ENCODE measurements at places on chromosomes 7 and 10.
A peak's percentile ranks its signal among the peaks of the same experiment; 100 is the strongest.

DNA sequence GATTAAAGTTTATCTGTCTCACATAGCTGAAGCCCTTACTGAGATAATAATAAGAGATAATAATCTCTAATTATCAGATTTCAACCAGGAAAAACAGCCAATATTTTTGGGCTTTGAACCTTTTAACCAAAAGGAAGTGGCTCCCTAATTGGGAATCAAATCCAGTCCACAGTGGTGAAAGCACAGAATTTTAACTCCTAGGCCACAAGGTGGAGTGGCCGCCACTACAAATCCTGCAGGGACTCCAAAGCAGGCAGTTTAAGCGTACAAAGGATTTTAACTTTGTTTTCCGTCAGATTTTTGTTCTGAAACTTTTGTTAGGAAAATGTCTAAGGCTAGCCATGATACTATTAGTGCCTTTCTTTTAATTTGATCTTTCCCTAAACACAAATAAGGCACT lies 99.6 kb upstream of the CCNY start:
- no peak for DNase-seq

DNA sequence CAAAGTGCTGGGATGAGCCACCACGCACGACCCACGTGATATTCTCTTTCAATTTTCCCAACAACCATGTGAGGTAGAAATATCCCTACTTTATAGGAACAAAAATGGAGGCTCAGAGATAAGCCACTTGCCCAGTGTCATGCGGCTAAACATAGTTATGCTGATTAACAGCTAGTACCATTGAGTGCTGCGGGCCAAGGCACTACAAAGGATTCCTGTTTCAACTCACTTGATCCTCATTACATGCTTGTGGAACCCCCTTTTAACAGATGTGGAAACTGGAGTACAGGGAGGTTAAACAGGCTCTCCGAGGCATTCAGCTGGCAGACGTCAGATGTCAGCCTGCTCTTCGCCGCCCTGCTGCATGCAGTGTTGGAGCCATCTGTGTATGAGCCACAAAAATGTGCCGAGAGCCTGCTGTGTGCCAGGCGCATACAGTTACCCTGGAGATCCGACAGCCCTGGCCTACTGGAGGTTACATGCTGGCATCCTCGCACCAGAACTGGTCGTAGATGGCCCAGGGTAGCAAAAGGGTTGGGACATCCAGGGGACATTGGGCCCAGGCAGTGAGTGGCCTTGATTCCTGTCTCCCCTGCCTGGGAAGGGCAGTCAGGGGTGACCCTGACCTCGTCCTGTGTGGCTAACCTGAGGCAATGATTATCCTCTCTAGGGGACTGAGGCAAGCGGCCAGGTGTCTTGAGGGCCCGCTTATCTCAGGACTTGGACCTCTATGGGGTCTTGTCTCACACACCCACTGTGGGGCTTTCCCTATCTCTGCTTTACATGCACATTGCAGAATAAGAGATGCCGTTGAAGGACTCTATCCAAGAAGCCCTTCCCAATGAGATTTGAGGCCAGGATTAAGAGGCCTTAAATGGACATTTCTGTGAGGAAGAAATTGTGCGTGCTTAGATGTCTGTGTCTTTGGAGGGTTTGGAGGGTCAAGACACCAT lies 18.5 kb upstream of the SRGN start:
- DNase-seq, result no peak

- no peak for DNase-seq
These were observed 9.0 kb downstream of the EMX2 start for GRCh38 chr10:117551330-117552155.

DNA sequence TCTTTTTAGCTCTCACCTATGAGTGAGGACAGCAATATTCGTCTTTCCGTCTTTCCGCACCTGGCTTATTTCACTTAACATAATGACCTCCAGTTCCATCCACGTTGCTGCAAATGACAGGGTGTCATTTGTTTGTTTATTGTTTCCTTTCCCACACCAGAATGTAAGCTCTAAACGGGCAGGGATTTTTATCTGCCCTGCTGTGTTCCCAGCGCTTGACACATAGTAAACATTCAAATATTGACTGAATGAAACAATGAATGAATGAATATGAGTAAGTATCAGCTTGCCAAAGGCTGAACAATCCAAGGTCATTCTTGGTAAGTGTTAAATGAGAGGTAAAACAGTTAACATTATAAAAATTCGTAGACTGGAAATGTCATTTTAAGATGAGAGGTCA lies 12.8 kb downstream of the SH3PXD2A start:
- no peak for DNase-seq

GRCh38 chr7:102125127-102125596 lies 161.5 kb upstream of the SH2B2 start:
- DNase-seq, result no peak

DNA sequence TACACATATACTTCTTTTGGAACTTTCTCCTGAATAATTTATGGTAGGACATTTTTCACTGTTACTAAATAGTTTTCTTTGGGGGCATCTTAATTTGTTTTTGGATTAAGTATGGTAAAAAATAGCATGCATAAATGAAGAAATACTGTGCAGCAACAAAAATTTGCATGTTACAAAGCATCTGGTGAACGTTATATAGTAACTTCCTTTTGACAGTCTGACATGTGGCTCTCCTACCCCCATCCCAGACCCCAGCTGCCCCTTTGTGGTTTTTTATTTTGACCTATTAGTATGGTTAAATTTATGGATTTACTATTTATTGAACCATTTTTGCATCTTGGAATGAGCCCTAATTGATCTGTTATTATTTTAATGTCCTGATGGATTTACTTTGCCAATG lies 9.9 kb downstream of the TASOR2 start:
- no peak for DNase-seq

DNA sequence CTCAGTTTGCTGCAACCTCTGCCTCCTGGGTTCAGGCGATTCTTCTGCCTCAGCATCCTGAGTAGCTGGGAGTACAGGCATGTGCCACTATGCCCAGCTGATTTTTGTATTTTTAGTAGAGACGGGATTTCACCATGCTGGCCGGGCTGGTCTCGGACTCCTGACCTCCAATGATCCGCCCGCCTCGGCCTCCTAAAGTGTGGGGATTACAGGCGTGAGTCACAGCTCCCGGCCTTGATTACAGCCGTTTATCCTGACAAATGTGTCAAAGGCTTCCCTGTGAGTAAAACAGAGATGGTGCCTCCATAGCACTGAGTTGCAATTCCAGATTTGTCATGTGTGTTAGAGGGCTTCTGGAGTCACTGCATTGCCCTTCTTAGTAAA lies 273.7 kb downstream of the CCDC3 start:
- DNase-seq, result no peak

DNA sequence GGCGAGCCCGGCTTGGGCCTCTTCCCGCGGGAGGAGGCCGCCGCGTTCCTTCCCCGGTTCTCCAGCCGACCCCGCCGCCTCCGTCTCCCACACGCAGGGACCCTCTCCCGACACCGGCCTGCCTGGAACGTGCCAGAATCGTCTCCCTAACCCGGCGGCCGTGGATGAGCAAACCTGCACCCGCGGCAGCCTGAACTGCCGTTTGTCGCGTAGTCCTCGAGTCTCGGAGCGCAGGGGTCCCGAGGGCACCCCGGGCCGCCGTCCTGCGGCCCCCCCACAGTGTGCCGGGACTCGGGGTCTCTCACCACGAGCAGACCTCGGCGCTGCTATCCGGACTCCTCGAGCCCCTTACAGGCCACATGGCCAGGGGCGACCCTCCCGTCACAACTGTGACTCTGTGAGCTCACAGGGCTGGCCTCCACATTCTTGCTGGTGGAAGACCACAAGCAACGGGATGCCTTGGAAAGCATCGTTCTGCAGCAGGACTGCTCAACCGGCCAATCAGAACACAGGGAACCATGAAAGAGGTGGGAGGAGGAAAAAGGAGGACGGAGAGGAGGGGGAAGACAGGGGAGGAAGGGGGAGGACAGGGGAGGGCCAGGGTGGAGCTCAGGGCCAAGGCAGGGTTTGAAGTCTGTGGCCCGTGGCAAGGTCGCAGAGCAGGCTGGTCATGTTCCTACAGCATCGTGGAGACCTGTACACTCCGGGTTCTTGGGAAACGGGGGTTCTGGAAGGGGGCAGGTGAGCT lies 276.9 kb downstream of the DNAJB6 start:
- no peak for DNase-seq

DNA sequence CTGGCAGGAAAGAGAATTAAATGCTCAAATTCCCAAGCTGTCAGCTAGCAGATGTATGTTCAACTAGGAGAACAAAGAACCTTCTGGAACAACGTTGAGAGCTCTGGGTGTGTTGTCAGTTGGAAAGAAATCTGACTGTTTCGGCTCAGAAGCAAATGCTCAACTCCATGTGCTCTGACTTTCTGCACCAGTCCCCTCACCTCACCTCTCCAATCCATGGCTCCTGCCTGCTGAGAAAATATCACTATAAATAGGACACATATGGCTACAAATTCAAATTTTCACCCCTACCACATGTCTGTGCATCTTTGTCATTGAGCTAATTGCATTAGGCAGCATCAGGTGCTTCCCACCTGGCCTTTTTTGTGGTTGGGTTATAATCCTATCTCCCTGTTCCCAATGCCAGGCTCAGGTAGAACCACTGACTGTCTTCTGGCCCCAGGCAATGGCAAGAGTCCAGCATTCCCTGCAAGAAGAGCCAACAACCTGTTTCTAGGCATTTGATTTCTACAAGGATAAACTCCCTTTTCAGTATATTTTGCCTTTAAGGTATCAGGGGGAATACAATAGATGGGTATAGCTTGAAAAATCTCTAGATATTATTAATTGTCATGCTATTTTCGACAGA lies 142.6 kb upstream of the LSM8 start:
- no peak for DNase-seq

DNA sequence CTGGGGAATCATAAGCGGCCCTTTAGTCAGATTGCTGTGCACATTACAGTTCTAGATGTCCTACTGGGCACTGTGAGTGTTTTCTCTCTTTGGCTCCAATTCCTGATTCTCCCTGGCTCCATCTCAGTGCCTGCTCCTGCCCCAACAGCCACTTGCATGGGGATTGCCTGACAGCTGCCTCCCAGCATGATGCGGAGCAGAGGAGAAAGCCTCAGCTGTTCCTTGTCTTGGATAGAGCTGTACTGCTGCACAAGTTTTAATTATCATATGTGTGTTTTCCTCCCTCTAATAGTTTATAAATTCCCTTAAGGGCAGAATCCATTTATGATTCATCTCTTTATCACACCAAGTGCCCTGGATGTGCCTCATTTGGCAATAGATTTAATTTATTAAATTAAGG lies 285.8 kb upstream of the COBL start:
- DNase-seq, result no peak

- no peak for DNase-seq
These were observed 358.1 kb upstream of the ZNF32 start for GRCh38 chr10:44006771-44007170.

GRCh38 chr10:92847202-92847864 lies 987 bp upstream of the EXOC6 start:
- no peak for DNase-seq

- DNase-seq, result peak; percentile 64
These were observed 64.5 kb upstream of the SYPL1 start for GRCh38 chr7:106176414-106177299.

- DNase-seq, result no peak
These were observed 180.1 kb downstream of the ARID5B start for GRCh38 chr10:62081341-62082270.

- no peak for DNase-seq
These were observed 95.0 kb downstream of the WDFY4 start for GRCh38 chr10:48779546-48780152.

GRCh38 chr7:92732316-92733036 lies 103.9 kb downstream of the CDK6 start:
- DNase-seq, result no peak

- DNase-seq, result no peak
These were observed 6.4 kb upstream of the MMP21 start for GRCh38 chr10:125782054-125782453.

DNA sequence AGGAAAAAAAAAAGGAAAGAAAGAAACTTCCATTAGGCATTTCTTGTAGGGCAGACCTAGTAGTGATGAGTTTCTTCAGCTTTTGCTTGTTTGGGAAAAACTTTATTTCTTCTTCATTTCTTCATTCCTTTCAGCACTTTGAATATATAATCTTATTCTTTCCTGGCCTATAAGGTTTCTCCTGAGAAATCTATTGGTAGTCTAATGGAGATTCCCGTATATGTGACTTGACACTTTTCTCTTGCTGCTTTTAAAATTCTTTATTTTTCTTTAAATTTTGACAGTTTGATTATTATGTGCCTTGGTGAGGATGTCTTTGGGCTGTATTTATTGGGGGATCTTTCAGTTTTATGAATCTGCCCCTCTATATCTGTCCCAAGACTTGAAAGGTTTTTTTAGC lies 3.9 kb upstream of the BTAF1 start:
- DNase-seq, result no peak

DNA sequence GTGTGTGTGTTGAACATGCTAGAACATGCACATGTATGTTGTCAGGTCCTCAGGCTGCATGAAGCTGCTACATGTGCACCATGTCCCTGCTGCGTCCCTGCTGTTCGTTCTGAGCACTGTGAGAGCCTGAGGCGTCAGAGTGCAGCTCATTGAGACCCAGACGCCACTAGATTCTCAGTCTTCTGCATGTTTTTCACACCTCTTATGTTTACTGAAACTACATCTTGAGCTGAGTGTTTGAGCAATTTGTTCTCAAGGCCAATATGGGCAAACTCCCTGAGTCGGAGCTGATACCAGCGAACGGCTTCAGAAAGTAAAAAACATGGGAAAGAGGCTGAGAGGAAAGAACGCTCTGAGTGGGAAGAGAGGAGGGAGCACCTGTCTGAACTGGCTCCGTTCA lies 350.4 kb downstream of the PAXIP1 start:
- no peak for DNase-seq

- no peak for DNase-seq
These were observed 315.8 kb upstream of the POM121L12 start for GRCh38 chr7:52719677-52720076.

- no peak for DNase-seq
These were observed 250.8 kb downstream of the TRIL start for GRCh38 chr7:28707291-28707690.

DNA sequence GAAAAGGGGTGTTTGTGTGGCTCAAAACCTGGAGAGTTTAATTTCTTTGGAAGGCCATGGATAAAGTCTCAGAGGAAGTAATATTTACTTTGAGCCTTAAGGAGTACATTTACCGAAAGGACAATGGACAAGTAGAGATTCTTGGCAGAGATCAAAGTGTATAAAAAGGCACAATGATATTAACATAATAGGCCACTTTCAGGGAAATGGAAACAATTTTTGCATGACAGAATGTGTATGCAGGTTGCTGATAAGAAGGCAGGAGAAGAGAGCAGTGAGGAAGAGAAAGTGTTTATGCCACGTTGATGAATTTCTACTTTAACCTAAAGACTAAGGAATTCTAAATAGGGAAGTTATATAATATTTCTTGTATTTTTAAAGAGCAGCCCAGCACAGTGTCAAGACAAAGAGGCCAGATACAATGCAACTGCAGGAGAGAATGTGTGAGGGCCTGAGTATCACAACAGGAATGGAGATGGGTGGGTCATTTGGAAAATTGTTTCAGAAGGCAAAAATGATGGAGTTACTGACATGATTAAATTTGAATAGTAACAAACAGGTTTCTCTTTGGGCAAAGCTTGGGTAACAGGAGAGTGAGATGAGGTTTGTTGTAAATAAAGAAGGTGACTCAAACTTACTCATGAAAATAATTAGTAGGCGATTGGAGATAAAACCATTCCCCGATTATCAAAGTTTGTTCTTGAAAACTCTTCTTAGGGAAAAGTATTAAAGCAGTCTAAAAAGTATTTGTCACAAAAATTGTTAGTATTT lies 84.1 kb downstream of the THSD7A start:
- DNase-seq, result no peak

GRCh38 chr7:92569137-92569536 lies 21.1 kb downstream of the FAM133B start:
- DNase-seq, result no peak

GRCh38 chr10:113493195-113493594 lies 59.7 kb upstream of the HABP2 start:
- DNase-seq, result no peak

Data from CD4-positive, alpha-beta T cell treated with Interleukin-15 for 4 hours (primary cell).